Renal pelvis (tissue), 12 donors: ENCODE measurements at places on chromosomes 3 and 15. TPM values are rescaled to one million over a fixed set of nuclear protein-coding genes. Genes with fewer than 3 reads are reported as not detected.

The GOLGA6A gene
- polyA plus RNA-seq: not detected

The PAQR9 gene
- polyA plus RNA-seq: 0.93 TPM

The PLXND1 gene
- polyA plus RNA-seq: 142 TPM

The COL8A1 gene
- 6.0 TPM for polyA plus RNA-seq

The UNC13C gene
- 10.1 TPM for polyA plus RNA-seq

The CCR9 gene
- 0.10 TPM for polyA plus RNA-seq

The CCDC191 gene
- polyA plus RNA-seq: 31.5 TPM

The CCDC12 gene
- 54.2 TPM for polyA plus RNA-seq

DNA sequence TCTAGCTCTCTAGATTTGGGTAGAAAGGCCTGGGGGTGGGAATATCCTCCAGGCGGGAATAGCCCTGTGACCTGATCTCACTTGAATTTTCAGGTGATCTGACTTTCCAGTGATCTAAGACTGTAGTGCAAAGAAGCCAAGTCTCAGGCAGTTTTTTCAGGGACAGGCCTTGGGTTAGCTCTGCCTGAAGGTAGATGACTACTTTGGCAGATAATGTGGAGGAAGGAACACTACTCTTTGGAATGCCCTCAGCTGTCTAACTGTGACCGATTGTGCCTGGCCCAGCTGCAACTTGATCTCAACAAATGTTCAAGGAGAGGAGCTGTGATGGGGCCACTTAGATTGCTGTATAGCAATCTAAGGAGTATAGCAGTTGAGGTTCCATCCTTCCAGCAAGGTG, 193.7 kb downstream of the TCF12 start:
- peak; percentile 51 for DNase-seq

DNA sequence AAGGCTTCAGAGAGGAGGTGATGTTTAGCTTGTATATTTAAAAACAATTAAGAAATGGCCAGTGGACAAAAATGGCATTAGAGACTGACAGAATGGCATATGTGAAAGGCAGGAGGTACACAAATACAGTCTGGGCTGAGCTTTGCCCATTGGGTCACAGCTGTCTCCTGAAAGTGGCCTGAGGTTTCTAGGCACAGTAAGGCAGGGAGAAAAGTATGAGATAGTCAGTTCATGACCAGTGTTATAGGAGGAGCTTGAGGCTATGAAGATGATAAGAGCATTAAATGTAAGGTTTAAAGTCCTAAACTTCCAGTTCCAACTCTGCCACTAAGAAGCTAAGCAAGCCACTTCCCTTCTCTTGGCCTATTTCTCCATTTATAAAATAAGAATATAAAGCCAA, 111.2 kb upstream of the SETMAR start:
- no peak for DNase-seq

GRCh38 chr3:186400662-186401061, 38.6 kb upstream of the DGKG start:
- DNase-seq: no peak

GRCh38 chr3:36701249-36701572, 63.1 kb downstream of the DCLK3 start:
- no peak for DNase-seq

GRCh38 chr3:38542401-38543298, 46.5 kb downstream of the EXOG start:
- peak; percentile 37 for DNase-seq

DNA sequence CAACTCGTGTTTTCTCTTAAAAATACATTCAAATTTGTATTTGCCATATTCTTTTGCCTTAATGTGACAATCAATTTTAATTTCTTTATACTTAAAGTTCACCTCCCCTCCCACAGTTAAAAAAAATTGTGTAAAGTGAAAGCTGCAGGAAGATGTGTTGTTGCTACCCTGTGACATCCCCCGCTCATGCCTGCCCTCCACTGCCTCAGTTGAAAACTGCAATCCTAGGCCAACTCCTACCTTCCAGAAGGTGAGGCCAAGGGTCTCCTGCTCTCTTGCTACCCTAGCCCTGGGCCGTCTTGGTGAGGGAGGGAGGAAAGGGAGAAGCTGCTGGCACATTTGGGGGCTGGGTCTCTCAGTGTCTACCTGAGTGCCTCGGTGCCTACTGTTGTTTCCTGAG, 57.0 kb upstream of the CMTM7 start:
- DNase-seq: no peak

GRCh38 chr3:141082064-141082463, 30.9 kb downstream of the SPSB4 start:
- no peak for DNase-seq

GRCh38 chr3:43207628-43208085, 78.7 kb upstream of the SNRK start:
- DNase-seq: peak; percentile 35

GRCh38 chr15:35136321-35137189, 51.5 kb upstream of the NANOGP8 start:
- DNase-seq: no peak

- DNase-seq: no peak
These were observed 285.9 kb upstream of the VEPH1 start for GRCh38 chr3:157789162-157789561.

- no peak for DNase-seq
These were observed 39.3 kb downstream of the BDH1 start for GRCh38 chr3:197516517-197516889.
